ENCODE measurements at places on chromosomes 12 and 14. TPM values are rescaled to one million over a fixed set of nuclear protein-coding genes. Genes with fewer than 3 reads are reported as not detected.

MYH6 gene
- total RNA-seq = not detected

ACIN1 gene
- 104 TPM for total RNA-seq

RDH12 gene
- total RNA-seq = 0.09 TPM

GUCY2C gene
- not detected for total RNA-seq

CRIP2 gene
- 171 TPM for total RNA-seq

Measured in A549 treated with CORT108297 at 1 μM for 4 hours (cell line).